ENCODE measurements at places on chromosomes 3 and 15.

GRCh38 chr15:42010434-42010833, 10.4 kb downstream of the PLA2G4E start:
- DNase-seq = no peak

DNA sequence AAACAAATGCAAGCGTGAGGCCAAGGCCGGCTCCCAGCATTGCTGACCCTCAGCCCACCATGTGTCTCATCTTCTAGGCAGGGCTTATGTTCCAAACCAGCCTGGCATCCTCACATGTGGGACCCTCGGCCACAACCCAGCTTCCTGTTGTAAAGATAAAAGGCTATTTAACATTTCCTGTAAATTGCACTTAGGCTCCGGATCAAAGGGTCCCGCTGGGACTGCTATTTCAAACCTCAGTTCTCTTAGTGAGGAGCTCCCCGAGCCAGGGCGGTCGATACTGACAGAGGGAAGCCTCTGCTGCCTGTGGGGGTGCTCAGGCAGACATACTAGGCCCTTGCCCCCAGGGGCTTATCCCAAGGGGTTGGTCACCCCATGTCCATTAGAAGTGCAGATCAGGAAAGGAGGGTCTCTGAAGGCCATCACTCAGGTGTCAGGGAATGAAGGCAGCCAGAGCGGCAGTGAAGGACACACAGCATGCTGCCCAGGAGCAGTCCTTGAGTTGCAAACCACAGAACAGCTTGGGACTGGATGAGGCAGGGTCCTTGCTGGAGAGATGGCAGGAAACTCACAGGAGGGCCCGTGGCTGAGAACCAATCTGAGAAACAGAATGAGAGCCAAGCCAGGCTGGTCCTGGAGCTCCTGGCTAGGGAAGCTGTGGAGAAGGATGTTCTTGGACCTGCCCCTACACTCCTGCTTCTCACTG, 239.9 kb downstream of the TLE3 start:
- DNase-seq = no peak

- DNase-seq = no peak
These were observed 21.2 kb downstream of the UBE2Q2 start for GRCh38 chr15:75864213-75865059.

- no peak for DNase-seq
These were observed 9.2 kb downstream of the SNAP23 start for GRCh38 chr15:42504631-42505030.

GRCh38 chr3:108008106-108008505, 82.7 kb downstream of the CD47 start:
- no peak for DNase-seq

GRCh38 chr3:61634678-61635077, 73.3 kb downstream of the PTPRG start:
- no peak for DNase-seq

DNA sequence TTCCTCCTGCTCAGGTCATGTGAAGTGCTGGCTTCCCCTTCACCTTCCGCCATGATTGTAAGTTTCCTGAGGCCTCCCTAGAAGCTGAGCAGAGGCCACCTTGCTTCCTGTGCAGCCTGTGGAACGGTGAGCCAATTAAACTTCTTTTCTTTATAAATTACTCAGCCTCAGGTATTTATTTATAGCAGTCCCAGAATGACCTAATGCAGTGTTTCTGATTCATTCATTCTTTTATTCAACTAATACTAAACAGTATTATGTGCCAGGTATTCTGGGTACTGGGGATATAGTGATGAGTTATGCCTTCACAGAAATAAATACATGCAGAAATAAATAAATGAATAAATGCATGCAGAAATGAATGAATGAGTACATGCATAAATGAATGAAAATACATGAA, 41.9 kb downstream of the EDEM1 start:
- no peak for DNase-seq

DNA sequence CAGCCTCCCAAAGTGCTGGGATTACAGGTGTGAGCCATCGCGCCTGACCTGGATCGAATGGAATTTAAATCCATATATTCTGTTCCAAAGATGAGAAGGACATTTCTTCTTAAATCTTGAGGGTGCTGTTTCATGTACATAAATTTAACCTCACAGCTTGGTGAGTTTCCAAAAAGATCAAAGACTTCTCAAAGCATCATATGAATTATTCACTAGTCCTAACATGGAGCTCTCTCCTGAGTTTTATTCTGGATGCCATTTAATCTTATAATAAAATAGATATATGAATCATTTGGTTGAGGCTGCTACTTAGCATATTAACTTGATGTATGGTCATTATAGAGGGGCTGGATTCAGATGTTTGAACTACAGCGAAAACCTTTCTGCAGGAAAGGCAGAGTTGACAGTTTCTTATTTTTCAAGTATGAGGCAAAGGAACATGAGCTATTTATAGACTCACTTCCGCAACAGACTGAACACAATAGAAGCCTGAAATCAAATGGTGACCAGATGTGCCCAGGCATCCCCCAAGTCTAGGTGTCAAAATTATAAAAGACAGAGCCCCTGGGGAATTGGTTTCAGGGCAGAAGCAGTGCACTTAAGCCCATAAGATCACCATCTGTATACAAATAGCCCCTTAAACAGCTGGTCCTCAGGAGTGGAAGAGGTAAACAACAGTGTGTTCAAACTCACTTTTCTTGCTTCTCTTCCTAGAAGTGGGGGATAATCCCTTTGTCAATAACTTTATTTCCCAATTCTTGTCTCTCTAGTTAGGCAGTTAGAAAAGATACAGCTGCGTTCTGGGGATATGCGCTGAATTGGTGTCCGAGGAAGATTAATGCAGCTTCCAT, 29.7 kb downstream of the STARD9 start:
- DNase-seq = no peak

- no peak for DNase-seq
These were observed 513.3 kb upstream of the CFAP20DC start for GRCh38 chr3:59563072-59563605.

DNA sequence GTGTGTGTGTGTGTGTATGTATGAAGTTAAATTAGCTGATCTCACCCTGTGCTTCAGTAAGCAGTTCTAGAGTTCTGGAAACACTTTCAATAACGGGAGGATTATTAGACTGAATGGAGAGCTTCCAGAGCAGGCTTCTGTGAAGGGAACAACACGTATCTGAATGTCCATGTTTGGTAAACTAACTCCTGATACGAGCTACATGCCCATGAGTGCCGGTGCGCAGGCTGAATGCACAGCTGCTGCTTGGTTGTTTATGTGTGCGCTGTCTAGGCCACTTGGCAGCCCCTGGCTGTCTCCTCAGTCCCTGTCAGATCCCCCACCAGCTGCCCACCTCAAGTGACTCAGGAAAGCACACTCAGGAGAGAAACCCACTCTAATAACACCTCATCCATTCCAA, 137.0 kb downstream of the EPHB1 start:
- no peak for DNase-seq

DNA sequence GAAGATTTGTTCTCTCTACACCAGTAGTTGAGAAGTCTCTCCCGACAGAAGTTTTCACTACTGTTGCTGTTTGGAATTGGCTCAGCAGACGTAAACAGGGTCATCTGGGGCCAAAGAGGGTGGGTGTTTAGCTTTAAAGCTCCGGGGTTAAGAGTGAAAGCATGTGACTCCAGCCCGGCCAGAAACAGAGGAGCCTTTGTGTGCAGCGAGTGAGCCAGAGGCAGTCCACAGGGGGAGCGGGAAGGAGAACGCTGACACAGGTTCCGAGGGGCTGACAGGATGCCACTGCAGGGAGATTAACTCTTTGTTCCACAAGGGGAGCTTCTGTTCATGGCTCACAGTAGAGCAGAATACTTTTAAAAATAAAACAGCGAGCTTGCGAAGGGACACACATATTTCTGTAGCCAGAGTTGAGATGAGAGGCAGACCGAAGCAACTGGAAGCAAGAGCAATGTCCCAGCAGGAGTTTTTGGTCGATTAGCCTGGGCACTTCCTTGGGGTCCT, 26.9 kb downstream of the BMF start:
- DNase-seq = no peak
